Activated CD8-positive, alpha-beta T cell treated with anti-CD3 and anti-CD28 coated beads, Interleukin-2, amount 10 ng/mL, durations not matched to agents 7 days and 5 days (primary cell): ENCODE measurements at places on chromosomes 16 and 17. TPM values are rescaled to one million over a fixed set of nuclear protein-coding genes. Genes with fewer than 3 reads are reported as not detected.

GRCh38 chr16:56911771-56912571 lies 20.0 kb upstream of the HERPUD1 start:
- DNase-seq: no peak

GRCh38 chr17:50266384-50267073 lies 7.7 kb upstream of the TMEM92 start:
- no peak for DNase-seq

DNA sequence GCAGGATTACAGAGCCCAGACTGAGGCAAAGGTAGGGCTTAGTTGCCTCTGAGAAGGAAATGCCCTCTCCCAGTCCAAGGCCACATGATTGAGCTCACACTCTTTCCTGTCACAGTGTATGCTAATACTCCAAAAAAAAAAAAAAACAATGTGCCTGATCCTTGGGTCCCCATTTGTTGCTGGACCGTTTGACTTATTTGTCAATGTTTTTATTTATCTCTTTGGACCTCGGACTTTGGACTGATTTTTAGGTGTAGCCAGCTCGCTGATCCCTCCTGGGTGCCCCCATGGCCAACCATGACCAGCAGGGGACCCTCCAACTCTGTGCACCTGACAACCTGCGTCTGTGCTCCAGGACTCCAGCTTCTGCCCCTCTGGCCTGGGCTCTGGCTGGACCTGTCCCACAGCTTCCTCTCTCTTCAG lies 622 bp upstream of the CCL16 start:
- no peak for DNase-seq

DNA sequence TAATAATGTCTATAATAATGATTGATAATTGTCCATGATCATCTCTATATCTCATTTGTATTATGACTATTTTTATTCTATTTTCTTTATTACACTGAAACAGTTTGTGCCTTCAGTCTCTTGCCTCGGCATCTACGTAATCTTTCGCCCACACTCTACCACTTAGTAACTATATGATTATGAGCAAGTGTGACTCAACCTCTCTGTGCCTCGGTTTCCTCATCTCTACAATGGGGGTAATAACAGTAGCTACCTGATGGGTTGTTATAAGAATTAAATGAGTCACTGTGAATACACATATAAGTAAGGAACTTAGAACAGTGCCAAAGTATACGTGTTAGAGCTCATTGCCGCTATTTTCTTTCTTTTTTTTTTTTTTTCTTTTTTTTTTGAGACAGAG lies 3.7 kb upstream of the SLC16A11 start:
- DNase-seq: no peak

- no peak for DNase-seq
Measured at GRCh38 chr17:81921996-81922565, 4.1 kb upstream of the SIRT7 start.

The MYOCD gene
- not detected for total RNA-seq
